Stimulated activated CD4-positive, alpha-beta T cell treated with anti-CD3 and anti-CD28 coated beads, Interleukin-1b, Interleukin-23, amount 100 ng/mL, for 24 hours (primary cell): ENCODE measurements at places on chromosomes 11 and 22.

GRCh38 chr11:109993786-109994185 lies 99.4 kb upstream of the ZC3H12C start:
- no peak for DNase-seq

DNA sequence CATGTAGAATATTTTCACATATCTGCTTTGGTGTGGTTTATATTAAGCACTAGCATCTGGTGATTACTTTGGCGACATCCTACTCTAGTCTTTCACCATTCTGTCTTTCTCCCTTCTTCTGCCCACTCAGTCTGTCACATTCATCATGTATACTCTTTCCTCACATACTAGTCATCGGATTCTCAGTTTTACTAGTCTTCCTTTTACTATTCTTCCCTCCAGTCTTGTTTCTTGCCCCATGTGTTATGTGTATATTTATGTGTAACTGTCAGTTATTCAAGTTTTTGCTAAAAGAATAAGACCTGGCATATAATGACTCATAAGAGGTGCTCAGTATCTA lies 4.6 kb upstream of the DIXDC1 start:
- DNase-seq, result no peak

- DNase-seq, result no peak
Observed at GRCh38 chr22:23878219-23878618, 16.0 kb upstream of the MIF start.

DNA sequence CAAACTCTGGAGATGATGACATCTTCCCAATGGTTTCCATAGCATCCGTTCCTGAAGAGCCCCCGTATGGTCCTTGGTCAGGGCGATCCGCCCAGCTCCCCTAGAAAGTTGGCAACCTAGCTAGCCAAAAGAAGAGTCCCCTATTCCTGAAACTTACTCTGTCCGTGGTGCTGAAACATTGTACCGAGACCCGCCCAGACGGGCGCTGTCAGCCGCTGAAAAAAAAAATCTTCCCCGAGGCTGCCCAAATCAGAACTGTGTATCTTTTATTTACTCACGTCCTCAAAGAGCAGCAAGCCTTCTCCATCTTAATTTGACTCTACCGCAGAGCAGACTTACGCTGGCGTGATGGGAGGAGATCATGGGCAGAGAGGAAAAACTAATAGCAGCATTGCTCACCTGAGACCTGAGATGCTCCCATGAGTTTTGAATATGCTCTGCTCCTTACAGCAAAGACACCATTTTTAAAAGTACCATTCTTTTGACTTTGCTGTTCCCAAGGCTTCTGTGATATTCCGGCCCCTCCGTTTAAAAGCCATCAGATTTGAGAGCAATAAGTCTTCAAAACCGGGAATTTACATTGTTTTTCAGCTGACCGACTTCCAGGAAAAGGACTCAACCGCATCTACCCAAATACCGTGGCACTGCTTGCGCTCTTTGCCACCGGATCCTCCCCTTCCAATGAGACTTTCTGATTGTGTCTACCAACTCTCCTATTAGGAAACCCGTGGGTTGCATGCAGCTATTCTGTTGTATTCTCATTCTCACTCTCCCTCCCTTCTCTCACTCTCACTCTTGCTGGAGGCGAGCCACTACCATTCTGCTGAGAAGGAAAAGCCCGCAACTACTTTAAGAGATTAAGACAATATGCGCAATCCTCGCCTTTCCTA lies at the start of gene SLC17A6:
Gene SLC17A6, plus strand, starts transcription at position 786 of the 890 bp plus-strand sequence. CDS start 153 bp downstream, outside the sequence.
- DNase-seq, result no peak

- DNase-seq, result no peak
Observed at GRCh38 chr11:112166562-112166961, 610 bp upstream of the TEX12 start.

DNA sequence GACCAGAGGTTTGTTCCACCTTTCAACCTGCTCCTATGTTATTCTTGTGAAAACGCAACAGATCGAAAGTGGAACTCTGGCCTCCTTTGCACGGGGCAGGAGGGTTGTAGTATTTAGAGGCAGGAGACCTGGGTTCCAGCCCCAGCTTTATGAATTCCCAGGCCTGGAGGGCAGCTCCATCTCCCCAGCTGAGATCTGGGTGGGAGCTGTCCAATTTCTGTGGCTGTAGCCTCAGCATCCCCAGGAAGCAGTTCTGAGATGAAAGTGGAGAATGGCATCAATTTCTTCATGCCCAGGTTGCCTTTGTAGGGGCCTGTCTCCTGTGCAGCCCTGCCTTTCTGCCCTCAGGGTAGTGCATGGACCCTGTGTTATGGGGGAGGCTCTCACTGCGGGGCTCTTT lies 4.1 kb downstream of the FADS2 start:
- no peak for DNase-seq

DNA sequence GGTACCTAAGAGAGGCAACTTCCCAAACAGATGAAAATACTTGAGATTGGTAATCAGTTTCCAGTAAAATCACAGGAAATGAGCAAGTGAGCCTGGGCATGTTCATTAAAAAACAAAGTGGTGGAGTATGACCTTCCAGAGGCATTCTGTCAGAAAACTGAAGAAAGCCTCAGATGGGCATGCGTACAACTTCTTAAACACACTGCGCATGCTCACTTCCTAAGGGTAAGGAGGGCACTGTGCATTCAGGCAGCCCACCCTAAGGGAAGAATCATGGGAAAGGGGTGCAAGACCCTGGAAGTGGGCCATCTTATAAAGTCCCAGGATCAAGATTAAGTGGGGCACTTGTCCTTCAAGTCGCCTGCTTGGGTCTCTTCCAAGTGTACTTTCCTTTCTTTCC lies 4.0 kb downstream of the OR52K2 start:
- no peak for DNase-seq

- DNase-seq, result no peak
Observed at GRCh38 chr11:61840371-61840770, 12.3 kb downstream of the FADS2 start.

DNA sequence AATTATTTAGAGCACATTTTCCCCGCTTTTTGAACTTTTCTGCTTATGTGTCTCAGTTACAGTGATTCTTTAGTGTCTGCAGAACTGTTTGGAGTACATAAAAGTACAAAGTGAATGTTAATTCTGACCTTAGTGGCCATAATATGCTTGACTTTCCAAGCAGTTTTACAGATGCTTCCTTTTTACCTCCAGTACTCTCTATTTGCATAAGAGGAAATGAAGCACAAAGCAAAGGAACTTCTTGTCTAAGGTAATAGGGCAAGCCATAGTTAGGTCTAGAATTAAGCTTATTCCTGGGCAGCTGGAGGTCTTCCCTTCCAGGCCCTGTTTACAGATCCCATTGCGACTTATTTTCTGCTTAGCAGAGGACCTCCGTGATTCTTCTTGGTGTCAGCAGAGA lies 3.6 kb downstream of the GTPBP1 start:
- no peak for DNase-seq

DNA sequence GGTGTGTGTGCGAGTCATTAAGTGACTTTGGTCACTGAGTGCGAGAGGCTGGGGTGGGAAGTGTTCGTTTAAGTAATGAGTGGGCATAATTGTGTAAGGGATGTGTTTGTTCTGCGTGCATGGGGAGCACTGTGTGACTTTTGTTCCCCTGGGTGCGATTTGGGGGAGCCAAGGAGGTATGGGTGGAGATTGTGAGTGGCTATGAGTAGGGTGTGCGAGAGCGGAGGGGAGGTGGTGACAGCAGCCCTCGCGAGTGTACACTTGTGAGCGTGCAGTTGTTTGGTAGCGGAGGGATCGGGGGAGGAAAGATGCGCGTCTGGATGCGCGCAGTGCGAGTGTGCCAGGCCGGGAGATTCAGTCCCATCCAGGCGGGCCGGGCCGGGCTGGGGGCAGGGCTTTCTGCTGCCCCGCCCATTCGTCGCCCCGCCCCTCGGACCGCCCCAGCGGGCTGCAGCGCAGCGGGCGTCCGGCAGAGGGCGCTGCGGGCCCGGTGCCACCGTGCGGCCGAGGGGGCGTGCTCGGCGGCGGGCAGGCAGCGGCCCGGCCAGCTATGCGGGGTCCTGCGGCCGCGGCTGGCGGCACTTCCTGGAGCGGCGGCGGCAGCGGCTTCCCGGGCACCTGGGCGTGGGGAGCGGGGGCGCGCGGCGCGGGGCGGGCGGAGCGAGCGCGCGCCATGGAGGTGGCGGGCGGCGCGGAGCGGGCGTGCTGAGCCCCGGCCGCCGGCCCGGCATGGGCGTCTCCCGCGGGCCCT lies at the start of gene DGKZ:
Gene DGKZ, plus strand, starts transcription at position 578 of the 751 bp plus-strand sequence. CDS start 197 bp downstream, outside the sequence.
- peak; percentile 67 for DNase-seq

- no peak for DNase-seq
Observed at GRCh38 chr11:126420698-126421256, 65.3 kb downstream of the ST3GAL4 start.

DNA sequence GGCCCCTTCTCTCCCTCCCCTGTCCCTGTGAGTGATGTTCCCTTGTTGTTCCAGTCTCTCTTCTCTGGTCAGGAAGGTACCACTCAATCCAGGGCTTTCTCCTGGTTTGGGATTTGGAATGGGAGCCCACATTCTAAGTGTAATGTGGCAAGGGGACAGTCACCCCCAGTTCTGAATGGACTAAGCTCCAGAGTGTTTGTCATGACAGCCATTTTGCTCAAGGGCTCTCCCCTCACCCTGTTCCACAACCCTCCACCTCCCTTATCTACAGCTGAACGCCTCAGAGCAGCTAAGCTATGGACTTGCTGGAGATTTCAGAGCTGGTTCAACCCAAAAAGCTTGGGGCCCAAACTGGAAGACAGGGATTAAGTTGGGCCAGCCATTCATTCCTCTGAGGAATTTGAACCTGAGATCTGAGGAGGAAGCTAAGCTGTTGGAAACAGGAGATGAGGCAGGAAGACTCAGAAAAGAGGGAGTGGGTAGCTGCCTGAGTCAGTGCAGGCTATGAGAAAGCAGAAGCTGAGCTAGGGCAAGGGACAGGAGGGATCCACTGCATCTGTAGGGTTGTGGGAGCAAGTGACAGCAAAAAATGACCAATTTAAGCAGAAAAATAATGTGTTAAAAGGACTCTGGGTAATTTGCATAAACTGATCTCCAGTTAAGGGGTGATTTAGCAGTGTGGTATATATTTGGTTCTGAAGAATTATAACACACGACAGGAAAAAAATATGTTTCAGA lies 22.9 kb upstream of the FCHSD2 start:
- DNase-seq, result no peak

GRCh38 chr11:43547889-43548381 lies 132.6 kb upstream of the HSD17B12 start:
- DNase-seq, result no peak
